Stimulated activated CD8-positive, alpha-beta memory T cell treated with anti-CD3 and anti-CD28 coated beads, Interleukin-2, amount 100 ng/mL, for 1 hour (primary cell): ENCODE measurements at places on chromosomes 12 and 14.

DNA sequence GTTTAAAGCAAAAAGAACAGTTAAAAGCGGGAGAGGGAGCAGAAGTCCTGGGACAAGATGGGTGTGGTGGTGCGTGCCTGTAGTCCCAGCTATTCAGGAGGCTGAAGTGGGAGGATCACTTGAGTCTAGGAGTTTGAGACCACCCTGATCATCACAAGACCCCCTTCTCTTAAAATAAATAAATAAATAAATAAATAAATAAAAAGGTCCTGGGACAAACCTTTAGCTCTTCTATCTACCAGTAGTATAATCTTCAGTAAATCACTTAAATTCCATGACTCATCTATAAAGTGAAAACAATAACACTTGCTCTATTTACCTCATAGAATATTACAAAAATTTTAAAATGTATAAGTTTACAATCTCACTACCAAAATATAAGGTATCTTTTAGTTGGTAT lies 5.8 kb downstream of the RACGAP1 start:
- no peak for DNase-seq

DNA sequence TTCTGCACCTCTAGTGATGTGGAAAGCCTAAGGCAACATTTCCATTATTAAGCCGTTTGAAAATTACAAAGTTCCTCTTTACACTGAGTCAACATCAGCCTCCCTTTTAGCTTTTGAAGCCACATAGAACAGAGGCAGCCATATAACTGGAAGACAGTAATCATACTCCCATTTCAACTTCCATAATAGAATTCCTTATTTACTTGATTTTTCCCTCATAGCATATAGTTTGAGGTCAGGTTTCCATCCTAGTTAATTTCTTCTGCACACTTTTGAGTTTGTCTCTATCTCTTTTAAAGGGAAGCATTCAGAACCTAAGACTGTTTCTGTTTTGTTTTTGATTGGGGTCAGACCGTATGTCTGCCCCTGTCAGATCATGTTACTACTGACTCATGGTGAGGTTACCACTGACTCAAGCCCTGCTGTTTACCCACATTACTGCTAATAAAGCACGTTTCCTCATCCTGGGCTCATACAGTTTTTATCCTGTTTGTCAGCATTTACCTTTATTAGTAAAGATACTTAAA lies 161.0 kb downstream of the SLC38A4 start:
- DNase-seq: no peak

DNA sequence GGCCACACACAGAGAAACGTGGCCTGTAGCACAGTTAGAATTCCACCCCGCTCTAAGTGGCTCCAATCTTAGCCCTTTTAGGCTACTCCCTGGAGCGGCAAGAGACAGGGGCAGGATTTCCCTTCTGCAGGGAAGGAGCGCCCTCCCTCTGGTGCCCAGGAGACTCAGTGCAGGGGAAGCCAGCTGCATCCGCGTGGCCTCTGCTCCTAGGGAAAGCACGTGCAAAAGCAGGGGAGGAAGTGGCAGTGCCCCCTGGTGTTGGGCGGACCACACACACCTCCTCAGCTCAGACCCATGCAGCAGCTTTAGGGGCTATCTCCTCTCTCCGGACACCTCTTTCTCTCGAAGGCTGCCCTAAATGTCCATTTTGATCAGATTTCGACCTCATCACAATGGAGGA lies 50.0 kb downstream of the SPRING1 start:
- no peak for DNase-seq

DNA sequence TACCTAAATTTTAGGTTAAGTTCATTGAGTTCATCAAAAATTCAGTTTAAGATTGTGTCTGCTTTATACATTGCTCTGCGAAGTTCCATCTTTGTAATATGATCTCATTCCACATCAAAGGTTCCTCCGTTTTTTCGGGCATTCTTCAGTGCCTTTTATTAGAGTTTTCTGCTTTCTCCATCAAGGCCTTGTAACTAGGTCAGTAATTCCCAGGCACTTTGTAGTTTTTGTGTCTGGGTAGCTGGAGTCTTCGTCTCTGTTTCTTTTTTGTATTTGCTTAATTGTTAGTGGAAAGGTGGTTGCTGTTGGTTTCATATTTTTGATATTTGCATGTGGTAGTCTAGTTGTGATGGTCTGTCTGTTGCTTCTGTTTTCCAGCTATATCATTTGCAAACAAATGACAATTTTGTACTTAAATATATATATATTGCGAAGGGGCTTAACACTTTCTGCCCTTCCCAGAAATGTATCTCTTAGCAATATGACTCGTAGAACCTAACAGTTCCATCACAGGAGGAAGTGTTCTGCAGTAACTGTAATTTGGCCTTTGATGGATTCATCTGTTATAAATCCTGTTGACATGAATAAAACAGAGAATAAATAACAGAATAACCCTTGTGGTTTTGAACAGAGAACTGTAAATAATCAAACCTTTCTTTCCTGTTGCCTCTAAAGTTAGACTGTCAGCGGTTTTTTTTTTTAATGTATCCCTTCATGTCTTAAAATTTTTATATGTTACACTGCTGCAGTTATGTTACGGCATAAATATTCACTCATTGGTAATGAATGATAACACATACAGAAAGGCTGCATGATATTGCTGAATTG lies 88.4 kb upstream of the DYNC1H1 start:
- DNase-seq: no peak

DNA sequence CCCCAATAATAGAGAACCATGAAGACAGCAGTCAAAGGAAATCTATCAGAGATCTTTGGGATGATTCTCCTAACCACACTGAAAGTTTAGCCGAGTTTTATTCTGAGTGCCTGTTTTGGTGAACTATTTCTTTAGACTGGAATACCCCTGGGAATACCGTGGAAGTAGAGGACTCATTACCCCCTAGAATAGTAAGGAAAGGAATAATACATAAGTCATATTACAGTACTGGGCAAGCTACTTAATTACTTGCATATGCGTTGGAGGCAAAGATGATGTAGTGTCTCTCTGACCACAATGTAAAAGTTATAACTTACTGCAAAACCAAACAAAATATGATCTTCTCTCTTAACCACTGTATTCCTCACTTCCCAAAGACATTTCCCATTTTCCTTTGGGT lies 25.5 kb downstream of the ZC2HC1C start:
- DNase-seq: no peak

DNA sequence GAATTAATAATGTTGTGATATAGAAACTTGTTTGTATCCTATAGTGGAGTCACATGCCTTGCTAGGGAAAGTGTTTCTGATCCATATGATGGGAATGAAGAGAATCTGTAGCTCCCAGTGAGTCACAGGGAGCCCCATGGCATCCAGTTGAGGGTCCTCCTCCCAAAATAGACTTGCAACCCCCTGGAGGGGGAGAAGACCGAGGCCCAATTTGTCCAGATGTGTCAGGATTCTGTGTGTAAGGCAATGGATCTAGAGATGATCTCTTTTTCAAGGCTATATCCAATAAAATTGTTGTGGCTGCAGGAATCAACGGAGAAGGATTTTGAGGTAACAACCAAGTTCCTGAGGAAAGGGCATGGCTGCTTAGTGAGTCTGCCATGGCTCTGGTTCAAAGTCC lies 121.8 kb downstream of the BCL11B start:
- no peak for DNase-seq

DNA sequence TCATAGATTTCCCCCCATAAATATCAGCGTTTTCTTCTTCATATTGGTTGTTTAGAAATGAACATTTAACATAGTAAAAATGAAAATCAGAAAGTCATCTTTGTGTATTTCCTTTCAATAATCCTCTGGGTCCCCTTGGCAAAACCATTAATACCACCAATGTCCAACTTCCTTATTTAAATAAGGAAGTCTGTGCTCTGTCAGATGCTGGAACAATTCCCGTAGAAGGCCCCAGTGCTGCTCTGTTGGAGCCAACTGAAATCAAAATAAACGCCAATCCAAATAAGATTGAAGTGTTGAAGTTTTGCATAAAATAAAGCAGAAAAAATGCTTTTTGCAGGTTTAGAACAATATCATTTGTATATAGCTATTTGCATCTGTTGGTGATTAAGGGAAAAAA lies 93.1 kb downstream of the PPM1H start:
- no peak for DNase-seq

GRCh38 chr14:36134038-36134437 lies 42.5 kb downstream of the PTCSC3 start:
- DNase-seq: no peak

DNA sequence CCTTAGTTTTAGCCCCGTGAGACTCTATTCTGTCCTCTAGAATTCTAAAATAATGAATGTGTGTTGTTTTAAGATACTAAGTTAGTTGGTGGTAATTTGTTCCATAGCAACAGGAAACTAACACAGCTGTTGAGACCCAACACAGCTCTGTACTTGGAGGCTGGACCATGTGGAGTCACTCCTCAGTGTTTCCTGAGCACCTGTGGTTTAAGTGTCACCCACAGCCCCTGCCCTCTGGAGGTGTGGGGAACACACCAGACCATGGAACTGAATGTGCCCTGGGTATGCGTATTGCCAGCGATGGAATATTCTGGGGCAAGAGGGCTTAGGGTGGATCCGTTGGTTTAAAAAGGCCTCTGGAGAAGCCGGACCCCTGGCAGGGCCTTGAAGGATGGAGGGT lies 16.6 kb upstream of the GPR68 start:
- no peak for DNase-seq

GRCh38 chr12:65663648-65664047 lies 160.6 kb upstream of the HMGA2 start:
- DNase-seq: no peak

DNA sequence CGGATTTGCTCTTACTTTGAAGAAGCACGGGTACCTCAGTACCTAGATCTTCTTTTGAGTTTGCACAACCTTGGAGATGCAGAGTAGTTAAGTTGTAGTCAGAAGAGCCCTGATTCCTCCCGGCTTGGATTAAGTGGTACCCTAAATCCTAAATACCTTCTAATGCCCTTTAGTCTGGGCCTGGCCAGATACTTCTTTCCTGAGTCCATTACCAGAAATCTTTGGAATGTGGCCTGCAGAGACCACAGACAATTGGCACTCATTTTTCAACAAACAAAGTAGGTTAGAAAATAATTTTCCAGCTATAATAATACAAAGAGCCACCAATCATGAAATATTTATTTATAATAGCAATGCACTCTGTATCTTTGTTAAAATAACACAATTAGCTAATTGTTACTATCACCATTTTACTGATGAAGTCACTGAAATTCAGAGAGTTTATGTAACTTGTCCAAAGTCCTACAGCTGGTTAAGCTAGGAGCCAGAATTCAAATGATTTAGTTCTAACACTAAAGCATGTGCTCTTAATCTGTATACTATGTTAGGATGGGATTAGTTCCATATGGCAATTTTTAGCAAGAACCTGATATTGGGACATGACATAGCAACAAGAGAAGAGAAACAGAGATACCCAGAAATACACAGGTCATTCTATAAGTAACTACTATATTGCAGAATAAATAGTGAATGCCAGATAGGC lies 132.1 kb upstream of the PDZRN4 start:
- no peak for DNase-seq
